ENCODE measurements at places on chromosomes 2 and 18.

DNA sequence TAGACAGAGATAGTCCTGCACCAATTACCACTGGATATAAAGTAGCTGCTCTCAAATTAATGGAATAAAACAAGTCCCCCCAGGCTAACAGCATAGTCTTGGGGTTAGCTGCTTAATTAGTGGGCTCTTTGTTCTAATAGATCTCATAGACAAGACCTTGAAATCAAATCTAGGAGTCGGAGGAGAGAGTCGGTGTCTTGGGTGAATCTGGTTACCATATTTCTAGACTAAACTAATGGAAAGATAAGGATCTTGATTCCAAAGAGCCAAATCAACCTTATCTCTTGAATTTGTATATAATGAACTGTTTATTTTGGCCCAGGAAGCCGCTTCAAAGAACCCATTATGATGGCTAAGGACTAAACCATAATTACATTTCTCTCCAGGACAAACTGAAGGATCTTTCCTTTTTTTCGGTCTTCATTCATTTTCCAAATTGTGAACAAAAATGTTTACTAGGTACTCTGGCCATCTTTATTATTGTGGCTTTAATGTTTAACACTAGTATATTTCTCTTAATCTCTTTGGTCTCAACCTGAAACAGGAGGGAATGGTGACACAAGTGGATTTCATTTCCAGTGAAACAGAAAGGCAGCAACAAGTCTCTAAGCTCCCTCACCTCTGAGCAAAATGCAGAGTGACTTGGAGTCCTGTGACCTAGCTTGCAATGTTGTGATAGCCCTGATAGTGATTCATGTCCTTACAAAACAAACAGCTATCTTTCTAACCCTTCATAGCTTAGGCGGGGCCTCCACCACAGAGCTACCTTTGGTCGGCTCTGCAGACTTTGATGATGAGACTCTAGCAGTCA is 137.9 kb upstream of the PARD3B start:
- DNase-seq = no peak

- DNase-seq = peak; percentile 57
Measured at GRCh38 chr2:218396688-218397462, 2.8 kb upstream of the CTDSP1 start.

- DNase-seq = no peak
Measured at GRCh38 chr2:170971071-170971470, 42.0 kb downstream of the GORASP2 start.

- DNase-seq = no peak
Measured at GRCh38 chr2:64915510-64915900, 73.7 kb upstream of the SLC1A4 start.

DNA sequence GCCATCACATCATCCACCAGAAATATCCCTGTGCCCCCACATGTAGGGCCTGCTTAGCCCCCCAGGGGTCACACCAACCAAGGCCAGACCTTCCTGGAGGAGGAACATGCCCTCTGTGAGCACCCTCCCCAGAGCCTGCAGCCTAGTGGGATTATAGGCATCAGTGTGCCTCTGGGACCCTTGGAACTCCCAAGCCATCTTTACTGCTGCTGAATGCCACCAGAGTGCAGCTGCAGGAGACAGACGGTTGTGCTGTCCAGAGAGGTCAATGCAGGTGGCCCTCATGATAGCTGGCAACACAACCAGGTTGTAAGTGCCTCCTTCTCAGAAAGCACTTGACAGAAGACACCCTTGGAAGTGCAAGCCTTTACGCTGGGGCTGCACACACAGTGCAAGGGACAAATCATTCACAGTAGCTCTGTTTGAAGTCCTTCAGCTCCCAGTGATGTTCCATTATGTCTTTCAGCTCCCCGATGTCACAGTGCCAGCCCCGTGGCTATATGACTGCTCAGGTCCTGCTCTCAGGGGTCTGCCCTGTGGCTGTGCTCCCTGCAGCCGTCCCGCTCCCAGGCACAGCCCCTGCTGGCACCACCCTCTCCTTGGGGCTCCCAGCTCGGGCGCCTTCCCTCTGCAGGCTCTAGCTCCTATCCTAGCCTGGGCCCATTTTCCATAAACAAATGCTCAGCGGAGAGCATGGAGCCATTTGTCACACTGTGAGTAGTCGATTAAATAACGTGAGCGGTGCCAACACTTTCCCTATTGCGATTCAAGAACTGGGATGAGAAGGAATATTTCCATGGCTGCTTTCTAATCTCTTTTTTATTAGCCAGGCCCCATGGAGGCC is 65.1 kb downstream of the EDAR start:
- DNase-seq = no peak

DNA sequence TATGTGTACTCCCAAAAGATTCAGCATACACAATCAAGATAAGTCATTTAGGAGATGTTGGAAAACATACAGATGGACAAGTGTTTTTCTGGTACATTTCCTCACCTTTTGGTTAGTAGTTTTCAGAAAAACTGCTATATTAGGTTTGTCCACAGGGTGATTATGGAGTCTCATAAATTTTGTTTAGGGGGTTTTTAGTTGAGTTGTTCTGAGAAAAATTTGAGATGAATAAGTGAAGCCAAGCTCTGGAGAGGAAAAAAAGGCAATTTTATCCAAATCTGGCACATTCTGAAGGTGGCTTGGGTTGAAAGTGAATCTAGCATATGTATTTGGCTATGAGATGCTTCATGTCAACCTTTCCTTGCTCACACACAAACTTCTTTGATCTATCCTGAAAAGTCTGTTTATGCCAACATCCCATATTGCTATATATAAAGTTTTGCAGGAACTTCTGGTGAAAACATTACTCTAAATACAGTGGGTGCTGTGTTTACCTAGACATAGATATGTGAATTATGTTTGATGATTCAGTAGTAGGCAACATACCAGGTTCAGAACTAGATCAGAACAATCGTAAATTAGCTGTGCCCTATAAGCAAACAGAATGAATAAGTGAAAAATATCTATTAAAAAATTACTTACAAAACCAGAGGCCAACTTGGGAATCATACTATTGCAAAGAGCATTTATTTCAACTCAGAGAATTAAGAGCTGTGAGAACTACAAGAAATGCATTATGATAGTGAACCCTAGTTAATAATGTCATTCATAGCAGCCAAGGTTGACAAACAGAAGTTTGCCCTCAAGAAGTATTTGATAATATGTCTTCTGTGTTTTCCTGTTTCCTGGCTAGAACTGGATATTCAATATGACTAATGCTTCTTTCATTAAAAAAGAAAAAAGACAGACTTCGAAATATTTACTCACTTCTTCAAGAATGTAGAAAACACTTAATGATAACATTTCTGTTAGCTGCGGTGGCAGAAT is 552.0 kb downstream of the IRS1 start:
- DNase-seq = no peak

- DNase-seq = no peak
Measured at GRCh38 chr18:27861539-27861938, 315.4 kb downstream of the CDH2 start.

DNA sequence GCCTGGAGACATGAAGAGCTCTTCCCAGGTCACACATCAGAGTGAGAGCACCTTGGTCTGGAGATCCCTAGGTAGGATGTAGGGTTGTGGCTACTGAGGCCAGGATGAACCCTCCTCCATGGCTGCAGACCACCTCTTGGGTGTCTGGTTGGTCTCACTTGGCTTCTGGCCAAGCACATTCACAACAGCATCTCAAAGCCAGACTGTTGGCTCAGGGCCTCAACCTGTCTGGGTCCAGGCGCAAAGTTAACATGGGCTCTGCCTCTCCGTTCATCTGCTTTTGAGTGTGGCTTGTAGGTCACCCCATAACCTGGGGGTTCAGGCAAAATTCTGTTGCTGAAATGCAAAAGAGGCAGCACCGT is 40.1 kb downstream of the RHOB start:
- DNase-seq = no peak

- DNase-seq = no peak
Measured at GRCh38 chr2:33291278-33292013, 185.0 kb upstream of the RASGRP3 start.

DNA sequence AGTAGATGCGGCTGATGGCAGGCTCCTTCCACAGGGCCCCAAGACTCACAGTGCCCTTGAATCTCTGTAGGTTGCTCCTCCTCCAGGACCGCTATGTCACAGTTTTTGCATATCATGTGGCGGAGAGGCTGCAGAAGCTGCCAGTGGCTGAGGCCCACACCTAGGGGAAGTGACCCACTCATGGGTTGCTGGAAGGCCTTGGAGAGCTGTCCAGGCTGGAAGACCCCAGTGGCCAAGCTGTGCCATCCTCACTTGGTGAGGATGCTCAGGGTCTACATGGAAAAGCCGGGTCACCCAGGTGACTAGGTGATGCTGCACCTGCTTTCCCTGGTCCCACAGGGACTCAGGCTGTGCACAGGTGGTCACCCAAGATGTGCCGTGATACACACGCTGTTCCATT is 90.6 kb downstream of the SEPTIN10 start:
- DNase-seq = peak; percentile 60

DNA sequence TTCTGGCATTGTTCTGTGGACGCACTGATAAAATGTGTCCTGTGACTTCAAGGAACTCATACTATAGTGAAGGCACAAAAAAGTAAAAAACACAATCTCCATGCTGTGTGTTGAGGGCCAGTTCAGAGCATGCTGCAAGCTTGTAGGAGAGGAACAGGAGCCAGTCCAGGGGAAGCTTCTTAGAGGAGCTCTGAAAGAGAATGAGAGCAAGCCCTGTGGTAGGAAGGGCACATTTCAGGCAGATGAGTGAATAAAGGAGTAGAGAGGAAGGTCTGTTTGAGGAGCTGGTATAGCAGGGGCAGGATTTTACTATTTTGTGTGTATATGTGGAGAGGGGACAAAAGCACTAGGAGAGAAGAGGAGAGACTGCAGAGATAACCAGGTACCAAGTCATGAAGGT is 478.3 kb downstream of the ZEB2 start:
- no peak for DNase-seq

GRCh38 chr18:75754433-75754832 is 326.9 kb upstream of the SMIM21 start:
- no peak for DNase-seq

- no peak for DNase-seq
Measured at GRCh38 chr18:12072996-12073395, 20.6 kb upstream of the ANKRD62 start.

GRCh38 chr2:217204358-217204757 is 344.5 kb upstream of the TNP1 start:
- DNase-seq = no peak

DNA sequence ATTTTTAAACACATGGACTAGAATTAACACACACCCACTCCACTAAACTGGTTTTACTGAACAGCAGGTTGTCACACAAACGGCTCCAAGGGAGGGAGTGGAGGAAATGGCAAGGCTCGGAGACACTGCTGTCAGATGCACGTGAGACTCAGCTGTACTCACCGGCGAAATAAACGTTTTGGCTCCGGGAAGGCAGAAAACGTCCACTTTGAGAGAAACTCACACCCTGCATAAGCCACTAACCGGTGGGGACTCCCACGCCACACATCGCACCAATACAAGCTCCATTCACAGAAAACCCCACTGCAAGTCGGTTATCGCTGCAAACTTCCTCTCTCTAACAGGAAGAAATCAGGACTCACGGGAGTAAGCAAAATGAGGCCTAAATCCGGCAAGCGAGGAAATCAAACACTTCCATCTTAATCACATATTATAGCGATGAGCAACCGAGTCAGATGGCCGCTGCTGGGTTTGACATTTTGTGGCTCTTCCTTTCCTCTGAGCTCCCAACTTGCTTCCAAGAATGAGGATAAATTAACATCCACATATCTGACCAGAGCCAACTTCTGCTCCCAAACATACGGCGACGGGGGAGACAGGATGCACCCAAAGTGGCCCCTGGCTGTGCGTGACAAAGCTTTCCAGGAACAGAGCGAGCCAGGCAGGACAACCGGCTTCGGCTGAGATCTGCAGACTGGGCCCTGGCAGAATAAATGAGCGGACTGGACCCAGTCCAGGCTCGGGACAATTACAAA is 63.5 kb downstream of the HDAC4 start:
- no peak for DNase-seq

GRCh38 chr2:14751581-14751980 is 119.1 kb downstream of the LRATD1 start:
- no peak for DNase-seq

GRCh38 chr2:47334356-47335136 is 68.4 kb upstream of the MSH2 start:
- DNase-seq = no peak

GRCh38 chr2:61911510-61911909 is 6.0 kb downstream of the COMMD1 start:
- no peak for DNase-seq

DNA sequence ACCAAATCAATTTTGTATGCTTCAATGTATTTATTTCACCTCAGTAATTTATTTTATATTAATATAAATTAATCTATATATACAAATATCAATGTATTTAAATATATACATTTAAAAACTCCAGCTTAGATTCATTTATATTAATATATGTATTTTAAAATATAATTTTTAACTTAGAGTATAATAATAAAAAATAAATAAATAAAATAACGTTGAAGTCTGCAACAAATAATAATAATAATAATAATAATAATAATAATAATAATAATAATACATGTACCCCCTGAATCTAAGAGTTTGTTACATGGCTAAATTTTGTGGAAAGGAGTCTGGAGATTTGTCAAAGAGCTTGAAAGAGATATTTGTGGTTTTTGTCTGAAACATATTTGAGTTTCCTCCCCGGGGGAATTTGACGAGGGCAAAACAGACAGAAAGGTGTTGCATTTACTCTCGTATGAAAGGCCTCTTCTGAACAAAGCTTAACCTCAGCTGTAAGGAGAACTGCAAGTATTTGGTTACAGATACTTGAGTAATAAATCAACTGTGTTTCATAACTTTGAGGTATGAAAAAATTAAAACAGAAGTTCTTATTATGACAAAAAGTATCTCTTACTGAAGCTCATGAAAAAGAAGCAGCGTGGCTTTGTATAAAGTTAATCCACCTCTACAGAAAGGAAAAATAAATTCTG is 93.4 kb downstream of the CDH19 start:
- no peak for DNase-seq

GRCh38 chr18:77320971-77321559 is 71.4 kb downstream of the GALR1 start:
- DNase-seq = no peak

DNA sequence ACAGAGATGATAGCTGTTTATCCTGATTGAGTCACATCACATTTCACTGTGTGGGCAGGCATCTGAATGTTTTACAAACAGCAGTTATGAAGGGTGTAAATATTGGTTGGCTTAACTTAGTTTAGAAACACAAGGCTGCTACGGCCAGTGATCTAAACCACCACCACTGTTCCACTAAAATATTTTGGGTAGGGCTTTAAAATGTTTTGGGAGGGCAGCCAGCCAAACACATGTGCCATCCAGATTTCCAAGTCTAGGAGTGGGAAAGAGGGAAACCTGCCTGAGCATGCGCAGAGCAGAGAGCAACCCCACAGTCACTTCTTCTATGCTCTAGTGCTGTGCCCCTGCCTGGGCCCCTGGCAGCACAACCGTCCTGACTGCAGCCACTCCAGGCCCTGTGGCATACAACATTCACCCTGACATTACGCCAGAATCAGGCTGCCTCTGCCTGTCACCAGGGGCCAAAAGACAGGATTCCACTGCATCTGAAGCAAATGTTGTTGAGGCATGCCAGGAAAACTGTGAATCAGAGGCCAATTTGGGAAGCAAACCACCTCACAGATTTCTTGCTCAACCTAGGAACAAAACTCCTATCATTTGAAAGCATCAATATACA is 74.8 kb upstream of the COL5A2 start:
- DNase-seq = peak; percentile 7

GRCh38 chr2:57740891-57741290 is 305.7 kb upstream of the VRK2 start:
- DNase-seq = no peak
